Esophagus squamous epithelium (tissue), 5 donors: ENCODE measurements at places on chromosomes 5 and 9.

- DNase-seq: no peak
Measured at GRCh38 chr9:102631559-102631958, 363.6 kb upstream of the CYLC2 start.

- DNase-seq: no peak
Measured at GRCh38 chr9:88722753-88723152, 187.8 kb downstream of the NXNL2 start.

GRCh38 chr5:113068559-113068958 lies 92.0 kb downstream of the DCP2 start:
- DNase-seq: no peak

- no peak for DNase-seq
Measured at GRCh38 chr9:99971410-99971809, 65.0 kb downstream of the STX17 start.

DNA sequence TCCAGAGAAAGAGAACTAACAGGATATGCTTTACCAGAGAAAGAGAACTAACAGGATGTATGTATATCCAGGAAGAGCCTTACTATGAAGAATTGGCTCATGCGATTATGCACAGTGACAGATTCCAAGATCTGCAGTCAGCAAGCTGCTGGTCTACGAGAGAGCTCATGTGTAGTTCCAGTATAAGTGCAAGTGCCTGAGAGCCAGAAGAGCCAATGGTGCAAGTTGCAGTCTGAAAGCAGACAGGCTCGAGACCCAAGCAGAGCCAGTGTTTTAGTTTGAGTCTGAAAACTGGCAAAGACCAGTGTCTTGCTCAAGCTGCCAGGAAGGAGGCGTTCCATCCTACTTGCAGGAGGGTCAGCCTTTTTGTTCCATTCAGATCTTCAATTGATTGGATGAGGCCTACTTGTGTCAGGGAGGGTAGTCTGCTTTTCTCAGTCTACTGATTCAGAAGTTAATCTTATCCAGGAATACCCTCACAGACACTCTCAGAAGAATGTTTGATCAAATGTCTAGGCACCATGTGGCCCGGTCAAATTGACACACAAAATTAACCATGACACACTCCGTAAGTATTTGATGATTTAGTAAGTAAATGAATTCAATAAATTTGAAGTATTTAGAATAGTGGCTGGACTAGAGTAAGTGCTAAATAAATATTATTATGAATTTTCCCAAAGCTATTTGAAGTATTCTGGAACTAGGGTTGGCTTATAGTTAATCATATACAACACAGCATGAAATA lies 372.1 kb upstream of the SGCD start:
- no peak for DNase-seq

GRCh38 chr9:96068511-96068910 lies 193.0 kb downstream of the ERCC6L2 start:
- DNase-seq: no peak

GRCh38 chr9:98396656-98397055 lies 141.2 kb upstream of the TBC1D2 start:
- no peak for DNase-seq

DNA sequence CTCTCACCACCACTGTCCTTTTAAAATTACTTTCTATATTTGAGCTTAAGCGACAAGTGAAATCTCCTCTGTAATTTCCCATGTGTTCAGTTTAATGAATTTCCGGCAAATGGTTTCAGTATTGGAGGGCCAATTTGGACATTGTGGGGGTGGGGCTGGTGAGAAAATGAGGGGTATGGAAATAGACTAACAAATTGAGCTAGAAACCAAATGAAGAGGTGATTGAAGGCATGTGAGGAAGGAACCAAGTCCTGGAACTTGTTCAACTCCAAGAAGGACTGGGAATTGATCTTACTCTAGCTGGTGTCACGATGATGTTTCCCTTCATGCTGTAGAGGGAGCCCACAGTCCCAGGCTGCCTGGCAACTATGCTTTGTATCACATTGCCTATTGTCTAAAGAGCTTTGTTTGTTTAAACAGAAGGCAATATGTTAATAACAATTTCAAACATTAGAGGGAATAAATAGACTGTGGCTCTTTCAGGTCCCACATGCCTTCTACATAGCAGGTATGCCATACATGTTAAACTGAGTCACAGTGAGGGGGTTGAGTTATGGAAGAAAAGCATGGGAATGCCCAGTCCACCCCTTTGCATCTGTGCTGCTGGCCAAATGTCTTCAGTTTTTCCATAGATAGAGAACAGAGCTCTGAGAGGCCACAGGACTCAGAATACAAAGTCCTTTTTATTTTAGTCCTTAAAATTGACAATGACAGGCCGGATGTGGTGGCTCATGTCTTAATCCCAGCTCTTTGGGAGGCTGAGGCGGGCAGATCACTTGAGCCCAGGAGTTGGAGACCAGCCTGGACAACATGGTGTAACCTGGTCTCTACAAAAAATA lies 25.0 kb upstream of the MATR3 start:
- no peak for DNase-seq

DNA sequence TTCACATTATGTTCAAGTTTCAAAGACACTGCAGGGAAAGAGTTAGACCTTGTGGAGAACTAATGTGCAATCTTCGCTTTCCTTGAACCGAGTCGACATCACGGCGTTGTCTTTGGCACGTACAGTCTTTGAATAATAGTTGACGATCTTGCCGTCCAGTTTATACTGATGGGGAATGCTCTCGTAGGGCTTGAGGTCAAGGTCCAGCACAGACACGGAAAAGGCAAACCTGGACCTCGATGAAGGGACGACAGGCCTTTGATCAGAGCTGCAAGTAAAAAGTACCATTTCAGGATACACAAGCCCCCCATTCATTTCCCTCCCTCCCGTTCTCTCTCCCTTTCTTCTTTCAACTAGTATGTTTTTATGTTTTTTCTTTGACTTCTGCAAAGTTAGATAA lies 54.1 kb downstream of the IPPK start:
- no peak for DNase-seq

DNA sequence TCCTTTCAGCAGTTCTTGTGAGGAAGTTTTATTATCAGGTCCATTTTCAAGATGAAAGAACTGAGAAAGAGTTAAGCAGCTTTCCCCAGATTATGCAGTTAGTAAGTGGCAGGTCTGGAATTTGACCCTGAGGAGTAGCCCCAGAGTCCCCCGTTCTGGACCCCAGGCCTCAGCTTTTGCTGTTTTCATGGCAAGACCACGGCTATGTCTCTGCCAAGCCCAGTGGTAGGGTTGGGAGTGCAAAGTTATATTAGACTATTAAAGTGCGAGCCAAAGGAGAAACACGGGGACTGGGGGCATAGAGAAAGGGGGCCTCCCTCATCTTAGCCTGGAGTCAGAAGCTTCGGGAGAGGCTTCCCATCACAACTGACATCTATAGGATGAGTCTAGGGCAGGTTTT lies 19.3 kb upstream of the ORM1 start:
- DNase-seq: no peak

DNA sequence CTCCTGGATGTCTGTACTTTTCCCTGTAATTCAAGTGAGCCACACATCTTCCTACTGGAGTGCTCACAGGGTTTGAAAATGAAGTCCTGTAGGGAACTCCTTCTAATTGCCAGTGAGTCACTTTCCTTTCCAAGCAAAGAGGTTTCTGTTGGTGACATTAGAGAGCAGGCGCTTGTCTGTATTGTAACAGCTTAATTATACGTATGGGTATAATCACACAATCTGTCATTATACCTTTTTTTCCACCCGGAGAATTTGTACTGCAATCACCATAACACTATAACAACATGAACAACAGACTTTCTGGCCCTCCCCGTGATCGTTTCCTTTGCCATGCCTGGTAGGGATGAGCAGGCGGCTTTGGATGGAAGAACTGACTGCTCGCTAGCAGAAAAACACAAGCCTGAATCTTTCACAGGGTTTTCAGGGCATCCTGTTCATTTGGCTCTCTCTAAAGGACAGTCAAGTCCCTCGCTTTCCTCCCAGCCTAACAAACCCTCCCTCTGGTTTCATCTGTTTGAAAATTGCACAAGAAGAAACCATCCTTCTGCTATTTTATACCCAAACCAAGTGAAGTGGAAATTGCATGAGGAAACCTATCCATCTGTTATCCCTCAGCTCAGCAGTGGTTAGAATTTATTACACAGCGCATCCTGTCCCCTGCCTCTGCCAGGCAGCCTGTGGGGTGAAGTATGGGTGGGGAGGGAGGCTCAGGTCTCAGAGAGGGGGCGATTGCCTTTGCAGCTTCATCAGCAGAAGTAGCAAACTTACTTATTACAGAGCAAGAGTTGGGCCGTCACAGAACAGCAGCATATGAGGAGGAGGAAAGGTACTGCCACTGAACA lies 307.0 kb upstream of the TLE4 start:
- no peak for DNase-seq

- DNase-seq: no peak
Measured at GRCh38 chr9:131010482-131011273, 1.7 kb downstream of the LAMC3 start.

GRCh38 chr9:93950619-93951601 lies 4.2 kb downstream of the BARX1 start:
- DNase-seq: no peak

GRCh38 chr5:153088538-153088937 lies 401.9 kb upstream of the GRIA1 start:
- no peak for DNase-seq

DNA sequence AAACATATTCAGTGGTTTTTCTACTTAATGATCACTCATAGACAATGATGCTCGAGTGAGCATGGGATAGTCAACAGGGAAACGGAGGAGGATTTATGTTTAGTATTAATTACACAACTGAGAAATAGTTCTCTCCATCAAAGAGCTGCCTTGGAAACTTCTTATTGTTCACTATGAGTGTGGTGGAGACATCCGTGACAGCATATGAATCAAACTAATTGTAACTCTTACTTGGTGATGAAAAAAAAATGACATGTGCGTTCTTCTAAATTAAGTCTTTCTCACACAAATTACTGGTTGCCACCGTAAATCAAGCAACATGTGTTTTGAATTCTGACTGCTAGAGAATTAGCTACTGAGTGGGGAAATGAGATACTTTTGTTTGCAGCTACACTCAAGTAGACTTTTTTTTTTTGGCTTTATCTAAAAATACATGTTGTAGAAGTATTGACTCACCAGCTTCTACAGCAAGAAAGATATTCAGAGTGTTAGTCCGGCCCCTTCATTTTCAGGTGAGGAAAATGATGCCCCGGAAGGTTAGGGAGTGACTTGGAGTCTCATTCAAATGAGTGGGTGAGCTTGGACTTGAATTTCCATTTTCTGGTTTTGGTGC lies 179.4 kb downstream of the CFAP90 start:
- no peak for DNase-seq

DNA sequence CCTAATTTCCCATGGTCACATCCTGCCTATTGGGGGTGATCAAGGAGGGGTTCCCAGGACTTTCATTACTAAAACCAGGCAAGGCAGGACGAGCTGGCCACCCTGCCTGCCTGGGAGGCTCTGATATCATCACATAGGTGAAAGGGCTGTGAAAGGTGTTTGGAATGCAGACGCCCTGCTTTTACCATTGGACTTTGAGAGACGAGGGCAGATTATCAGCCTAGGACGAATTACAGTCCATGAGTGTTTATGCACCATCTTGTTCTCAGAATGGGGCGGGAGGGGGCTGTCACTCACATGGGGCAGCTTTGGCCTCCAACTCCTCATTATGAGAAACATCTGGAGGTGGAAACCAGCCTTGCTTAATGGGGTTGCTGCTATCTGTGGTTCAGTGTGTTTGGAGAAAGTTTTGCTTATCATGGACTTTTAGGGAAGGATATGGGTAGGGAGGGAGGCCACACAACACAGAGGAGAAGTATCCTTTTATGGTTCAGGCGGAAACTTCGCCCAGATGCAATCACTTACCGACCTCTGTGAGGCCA lies 69.8 kb upstream of the UBTD2 start:
- DNase-seq: no peak

DNA sequence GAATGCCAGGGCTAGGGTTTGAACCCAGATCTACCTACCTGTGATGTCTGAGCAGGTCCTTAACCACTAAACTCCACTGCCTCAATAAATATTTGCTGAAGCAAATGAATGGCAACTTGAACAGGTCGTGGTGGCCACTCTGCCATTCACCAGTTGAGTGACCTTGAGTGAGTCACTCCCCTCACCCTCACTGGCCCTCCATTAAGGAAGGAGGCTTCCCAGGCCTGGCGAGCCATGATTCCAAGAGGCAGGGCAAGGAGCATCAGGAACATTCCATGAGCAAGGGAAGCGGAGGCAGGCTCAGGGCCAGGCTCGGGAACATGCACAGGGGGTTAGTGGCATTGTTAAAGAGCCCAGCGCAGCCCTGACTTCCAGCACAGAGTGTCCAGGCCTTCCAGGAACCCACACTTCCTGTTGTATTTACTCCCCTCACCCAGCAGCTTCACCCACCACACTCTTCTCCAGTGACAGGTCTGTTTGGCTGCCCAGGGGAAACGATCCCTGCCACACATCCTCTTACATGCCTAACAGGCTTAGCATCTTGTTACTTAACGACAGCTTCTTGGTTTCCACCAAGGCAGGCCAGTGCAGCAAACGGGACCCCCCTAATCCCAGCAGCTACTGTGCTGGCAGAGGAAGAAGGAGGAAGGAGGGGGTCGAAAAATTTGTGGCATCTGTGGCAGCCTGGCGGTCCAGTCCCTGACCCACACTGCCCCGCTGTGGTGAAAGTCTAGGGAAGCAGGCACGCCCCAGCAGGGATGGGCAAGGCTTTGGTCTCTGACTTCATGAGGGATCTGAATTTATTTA lies 43.7 kb upstream of the TTC1 start:
- DNase-seq: no peak

DNA sequence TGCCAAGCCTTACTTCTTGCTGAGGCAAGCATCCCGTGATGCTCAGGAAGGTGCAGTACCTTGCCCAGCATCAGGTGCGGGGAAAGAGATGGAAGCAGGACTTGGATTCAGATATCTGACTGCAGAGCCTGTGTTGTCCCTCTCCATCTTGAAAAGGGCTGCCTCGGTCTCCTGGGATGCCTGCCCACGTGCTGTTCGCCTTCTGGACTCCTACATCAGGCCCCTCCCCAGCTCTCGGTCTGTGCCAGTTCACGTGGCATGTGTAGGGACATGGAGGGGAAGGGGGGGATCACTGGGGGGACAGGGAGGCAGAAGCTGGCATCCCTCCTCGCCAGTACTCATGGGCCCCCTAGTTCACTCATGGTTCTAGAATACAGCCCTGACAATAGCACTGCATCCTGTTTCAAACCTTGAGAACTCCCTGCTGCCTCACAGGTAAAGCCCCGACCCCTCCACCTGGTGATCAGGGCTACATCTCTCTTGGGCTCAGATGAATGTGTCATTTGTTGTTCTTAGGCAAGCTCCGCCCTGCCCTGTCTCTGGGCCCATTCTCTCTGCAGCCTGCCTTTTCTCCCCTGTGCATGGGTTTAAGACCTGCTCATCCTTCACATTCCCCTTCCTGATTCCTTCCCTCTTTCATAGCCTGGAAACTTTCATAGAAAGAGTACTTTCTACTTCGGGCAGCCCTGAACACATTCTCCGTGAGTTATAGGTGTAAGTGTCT lies 38.9 kb upstream of the SLC25A51 start:
- no peak for DNase-seq

- no peak for DNase-seq
Measured at GRCh38 chr5:32604800-32605765, 19.7 kb downstream of the SUB1 start.

GRCh38 chr9:9469271-9469670 lies 1143.5 kb downstream of the PTPRD start:
- no peak for DNase-seq
